ENCODE measurements at places on chromosomes 3 and 15.

DNA sequence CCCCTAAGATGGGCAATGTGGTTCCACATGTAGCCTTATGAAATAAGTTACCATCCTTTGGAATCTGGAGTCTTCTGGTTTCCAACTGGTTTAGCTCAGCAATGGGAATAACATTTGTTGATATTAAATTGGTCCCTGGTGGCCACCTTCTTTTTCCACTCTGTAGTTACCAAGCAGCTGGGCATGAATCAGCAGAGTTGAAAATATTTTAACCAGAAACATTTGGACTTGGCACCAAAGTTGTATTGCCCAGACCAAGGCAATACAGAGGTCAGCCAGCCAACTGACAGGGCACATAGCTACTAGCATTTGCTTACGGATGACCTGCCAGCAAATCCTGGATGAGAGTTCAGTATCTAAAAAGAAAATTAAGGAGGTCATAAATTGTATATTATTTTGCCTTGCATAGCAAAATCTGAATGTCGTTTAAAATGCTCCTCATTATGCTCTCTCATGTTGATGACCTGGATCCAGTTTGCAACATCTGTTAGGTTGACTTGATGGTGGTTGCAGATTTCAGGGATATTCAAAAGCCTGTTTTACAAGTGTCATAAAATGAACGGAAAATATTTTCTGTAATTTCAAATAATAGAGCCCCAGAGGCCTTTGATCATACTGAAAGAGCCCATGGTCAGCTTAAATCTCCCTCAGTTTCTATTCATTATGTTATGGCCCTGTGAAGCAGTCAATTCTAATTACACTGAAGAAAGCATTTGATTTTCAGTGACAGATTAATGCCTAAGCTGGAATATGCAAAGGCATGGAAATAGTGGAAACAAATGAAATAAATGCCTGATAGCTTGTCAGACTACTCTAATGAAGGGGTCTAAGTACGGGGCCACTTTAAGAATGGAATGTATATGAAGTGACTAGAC, 54.6 kb downstream of the PPM1L start:
- peak; percentile 53 for DNase-seq

- no peak for DNase-seq
Measured at GRCh38 chr3:100338911-100339310, 4.4 kb downstream of the NIT2 start.

DNA sequence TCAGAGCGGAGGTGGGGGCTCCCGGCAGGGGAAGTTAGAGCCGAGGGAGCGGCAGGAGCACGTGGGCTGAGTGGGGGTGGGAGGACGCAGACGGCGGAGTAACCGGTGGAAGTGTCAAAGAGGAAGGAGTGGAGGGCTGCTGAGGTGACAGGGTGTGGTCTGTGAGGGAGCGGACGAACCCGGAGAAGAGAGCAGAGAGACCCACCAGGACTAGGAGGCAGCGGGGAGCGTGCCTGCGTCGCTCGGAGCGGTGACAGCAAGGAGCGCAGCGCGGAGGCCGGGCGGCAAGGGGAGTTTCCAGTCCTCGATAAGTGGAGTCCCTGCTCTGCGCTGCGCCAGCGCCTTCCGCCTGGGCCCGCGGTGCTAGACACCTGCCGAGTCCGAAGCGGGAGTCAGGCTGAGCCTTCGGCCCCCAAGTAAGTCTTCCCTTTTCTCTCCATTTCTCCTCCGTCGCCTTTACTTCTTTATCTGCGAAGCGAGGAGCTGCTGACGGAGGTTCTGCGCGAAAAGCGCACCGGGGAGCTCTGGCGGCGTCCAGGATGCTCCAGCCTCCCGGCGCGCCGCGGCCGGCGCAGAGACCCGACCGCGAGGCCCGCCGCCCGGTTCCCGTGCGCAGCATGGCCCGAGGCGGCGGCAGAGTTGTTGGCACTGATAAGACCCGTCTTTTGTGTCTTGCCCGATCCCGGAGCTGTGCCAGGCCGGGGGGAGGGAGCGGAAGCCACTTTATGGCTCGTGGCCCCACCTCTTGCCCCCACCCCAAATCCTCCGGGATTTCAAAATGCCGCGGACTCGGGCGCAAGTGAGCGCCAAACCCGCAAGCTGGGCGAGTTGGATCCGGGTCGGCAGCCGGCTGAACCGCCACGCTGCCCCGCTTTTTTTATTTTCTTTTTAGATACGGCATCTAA, 533.0 kb upstream of the SEMA6D start:
- no peak for DNase-seq

DNA sequence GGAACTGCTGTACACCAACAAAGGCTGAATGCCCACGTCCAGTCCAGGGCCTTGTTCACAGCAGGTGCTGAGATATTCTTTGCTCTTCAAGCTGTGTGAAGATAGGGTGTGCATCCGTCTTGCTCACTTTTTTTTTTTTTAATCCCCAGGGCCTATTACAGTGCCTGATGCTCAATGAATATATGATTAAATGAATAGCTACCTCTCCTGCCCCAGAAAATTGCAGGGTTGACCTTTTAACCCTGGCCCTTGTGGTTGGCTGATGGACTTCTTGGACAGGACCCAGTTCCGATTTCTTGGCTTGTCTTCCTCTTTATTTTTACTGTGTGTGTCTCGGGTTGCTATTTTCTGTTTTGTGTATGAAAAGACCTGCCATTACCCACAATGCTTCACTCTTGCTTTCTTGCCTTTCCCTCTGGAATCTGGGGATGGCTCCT, 2.9 kb upstream of the FYTTD1 start:
- peak; percentile 30 for DNase-seq

DNA sequence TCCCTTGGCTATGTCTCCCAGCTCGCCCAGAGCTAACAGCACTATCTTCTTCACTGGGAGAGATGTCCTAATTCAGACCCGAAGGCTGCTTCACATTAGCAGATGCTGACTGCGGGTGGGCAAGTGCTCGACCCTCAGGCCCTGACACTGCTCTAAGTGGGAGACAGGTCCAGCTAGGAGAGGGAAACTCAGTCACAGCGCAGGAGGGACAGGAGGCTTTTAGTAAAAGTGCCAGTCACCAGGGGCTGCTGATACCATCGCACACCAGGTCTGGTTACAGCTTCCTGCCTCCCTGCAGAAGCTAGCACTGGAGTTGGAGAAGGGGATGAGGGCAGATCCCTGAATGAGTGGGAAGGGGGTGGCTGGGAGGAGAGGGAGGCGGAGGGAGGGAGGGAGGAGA, 365.8 kb upstream of the RGMA start:
- DNase-seq: no peak

DNA sequence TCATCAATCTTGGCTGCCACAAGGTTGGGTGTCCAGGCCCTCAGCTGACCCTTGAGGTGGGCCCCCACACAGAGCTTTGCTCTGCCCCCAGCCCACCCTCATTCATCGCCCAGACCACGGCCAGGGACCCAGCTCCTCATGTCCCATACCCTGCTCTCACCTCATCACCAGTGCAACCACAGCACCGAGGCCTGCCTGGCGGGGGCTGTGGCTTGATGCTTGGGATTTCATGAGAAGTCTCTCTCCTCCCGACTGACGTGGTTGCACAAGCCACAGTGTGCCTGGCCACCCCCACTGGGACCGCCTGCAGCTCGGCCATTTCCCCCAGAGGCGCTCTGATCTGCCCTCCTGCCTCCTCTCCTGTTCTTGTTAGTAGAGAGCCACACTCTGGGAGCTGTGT, 45.4 kb upstream of the MTMR10 start:
- no peak for DNase-seq

GRCh38 chr3:15271785-15272381, 60.5 kb downstream of the SH3BP5 start:
- DNase-seq: no peak

- no peak for DNase-seq
Measured at GRCh38 chr3:194276768-194277103, 74.4 kb downstream of the CPN2 start.

- no peak for DNase-seq
Measured at GRCh38 chr3:74537857-74538256, 76.6 kb downstream of the CNTN3 start.

DNA sequence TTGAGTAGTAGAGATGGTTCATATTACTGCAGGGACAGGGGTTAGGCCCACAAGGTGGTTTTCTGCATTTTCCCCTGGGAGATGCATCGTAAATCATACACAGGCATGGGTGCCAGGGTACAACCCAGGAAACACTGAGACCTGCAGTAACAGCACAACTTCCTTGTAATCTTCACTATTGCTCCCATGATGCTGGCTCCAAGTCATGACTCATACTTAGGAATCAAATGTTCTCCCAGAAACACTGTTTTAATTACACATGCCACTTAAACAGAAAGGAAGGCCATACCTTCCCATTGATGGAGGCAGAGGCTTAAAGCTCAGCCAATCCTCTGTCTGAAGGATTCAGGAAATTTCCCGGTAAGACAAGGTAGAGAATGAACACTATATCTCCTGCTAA, 106.5 kb downstream of the ERC2 start:
- no peak for DNase-seq
